H7 (cell line): ENCODE measurements at places on chromosomes 2 and 18.

- DNase-seq = no peak
Measured at GRCh38 chr2:5555636-5556035, 136.5 kb upstream of the SOX11 start.

DNA sequence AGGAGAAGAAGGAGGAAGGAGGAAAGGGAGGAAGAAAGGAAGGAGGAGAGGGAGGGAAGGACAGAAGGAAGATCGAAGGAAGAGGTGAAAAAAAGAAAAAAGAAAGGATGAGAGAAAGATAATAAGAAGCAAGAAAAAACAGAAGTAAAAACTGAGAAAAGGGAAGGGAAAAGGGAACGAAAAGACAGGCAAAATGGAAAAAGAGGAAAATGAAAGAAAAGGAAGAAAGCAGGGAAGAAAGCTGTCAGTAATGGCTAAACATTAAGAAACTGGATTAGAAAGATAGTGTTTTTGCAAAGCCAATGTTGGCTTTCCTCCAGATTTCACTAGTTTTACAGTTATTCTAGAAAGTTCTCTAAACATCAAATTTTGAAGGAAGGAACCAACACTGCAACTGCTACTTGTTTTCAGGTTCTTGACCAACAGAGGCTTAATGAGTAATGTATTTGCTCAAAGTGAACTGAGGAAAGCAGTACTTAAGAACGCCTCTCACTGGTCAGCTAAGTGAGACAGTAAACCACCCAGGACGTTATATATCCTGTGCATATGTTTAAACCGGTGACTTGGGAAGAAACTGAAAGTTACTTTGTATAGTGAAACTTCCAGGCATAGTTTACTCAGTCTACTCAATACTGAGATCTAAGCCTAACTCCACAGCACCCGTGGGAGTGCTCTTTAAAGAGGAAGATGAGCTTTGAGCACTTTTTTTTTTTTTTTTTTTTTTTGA lies 286.2 kb upstream of the TRIB2 start:
- no peak for DNase-seq

DNA sequence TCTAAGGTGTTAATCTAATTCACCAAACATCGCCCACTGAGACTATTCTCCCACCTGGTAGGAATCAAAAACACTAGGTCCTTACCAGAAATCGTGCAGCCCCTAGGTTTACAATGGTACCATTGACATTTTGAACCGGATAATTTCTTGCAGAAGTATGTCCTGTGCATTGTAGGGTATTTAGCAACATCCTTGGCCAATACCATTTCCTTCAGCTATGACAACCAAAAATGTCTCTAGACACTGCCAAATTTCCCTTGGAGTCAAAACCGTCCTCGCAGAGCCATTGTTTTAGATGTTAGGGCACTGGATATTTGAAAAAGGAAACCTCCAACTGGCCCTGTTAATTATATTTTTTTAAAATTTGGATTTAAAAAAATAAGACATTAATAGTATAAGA lies 3.8 kb downstream of the VPS54 start:
- DNase-seq = no peak

DNA sequence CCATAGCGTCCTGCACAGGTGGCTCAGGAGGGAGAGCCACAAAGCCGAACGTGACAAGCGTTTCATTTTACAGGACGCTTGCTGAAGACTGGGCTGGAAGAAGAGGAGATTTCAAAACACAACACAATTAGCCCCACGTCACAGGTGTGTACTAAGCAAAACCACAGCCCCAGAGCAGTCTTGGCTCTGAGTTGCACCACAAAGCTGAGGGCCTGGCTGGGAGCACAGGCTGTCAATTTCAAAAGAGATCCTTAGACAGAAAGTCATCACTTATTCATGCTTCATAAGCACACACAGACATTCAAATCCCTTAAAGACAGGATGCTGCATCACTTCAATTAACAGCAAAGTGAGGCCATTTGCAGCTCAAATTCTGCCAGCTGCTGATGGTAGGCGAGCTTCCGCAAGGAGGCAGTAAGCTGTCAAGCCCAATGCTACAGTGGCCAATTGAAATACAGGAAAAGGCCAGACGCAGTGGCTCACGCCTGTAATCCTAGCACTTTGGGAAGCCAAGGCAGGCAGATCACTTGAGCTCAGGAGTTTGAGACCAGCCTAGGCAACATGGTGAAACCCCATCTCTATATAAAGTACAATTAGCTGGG lies 79.6 kb downstream of the SKA1 start:
- no peak for DNase-seq

DNA sequence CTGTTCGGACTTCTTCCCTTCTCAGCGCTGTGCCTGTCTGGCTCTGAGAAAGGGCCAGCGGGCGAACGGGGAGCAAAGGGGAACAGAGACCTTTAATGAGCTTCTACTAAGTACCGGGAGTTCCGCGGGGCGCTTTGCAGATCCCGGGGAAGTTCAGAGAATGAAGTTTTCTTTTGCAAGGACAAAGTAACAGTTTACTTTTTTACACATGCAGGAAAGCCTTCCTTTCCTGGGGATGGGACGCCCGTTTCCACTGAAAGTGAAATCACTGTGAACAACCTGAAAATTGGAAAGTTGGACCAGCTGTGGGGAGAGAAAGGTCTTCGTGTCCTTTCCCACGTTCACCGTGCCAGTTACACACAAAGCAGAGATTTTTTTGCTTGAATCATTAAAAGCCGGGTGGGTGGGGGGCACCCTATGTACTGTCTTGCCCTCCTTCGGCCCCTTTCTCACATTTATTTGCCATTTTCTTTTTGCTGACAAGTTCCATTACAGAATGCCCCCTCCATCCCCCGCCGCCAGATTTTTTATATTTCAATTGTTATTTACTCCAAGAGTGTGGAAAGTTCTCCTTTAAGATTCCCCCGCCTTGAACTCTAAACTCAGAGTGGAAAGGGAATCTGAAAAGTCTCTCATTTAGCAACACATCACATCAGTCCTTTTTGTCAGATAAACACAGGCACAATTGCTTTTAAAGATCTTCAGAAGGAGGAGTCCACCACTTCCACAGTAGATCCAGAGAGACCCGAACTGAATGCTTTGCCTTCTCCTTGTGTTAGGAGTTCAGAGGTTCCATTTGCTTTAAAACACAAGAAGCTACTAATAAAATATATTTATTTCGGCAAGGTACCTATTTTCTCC lies 1.1 kb upstream of the FN1 start:
- no peak for DNase-seq

DNA sequence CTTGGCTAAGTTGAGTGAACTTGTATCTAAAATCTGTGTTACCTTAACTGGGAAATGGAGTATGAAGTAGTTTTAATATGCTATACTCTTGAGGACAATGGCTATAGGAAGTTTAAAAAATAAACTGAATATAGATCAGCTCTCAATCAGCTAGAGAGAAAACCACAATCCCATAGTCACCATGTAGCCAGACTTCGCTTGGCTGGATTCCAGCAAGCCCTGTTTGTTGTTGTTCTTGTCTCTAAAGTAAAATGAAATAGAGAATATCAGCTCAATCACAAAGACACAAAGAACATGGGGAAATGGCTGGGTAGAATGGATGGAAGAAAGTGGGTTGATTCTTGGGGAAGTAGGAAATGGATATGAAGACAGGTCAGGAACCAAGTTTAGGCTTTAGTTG lies 234.9 kb downstream of the PHLPP1 start:
- no peak for DNase-seq
